Diencephalon (tissue), 1 donor: ENCODE measurements at places on chromosomes 1 and 21. TPM values are rescaled to one million over a fixed set of nuclear protein-coding genes. Genes with fewer than 3 reads are reported as not detected.

The ATP1A4 gene
- total RNA-seq = under 0.01 TPM

The OPRD1 gene
- total RNA-seq = 2.8 TPM

The CFAP107 gene
- total RNA-seq = 3.0 TPM

The PYGO2 gene
- total RNA-seq = 16.6 TPM

The FCGR2B gene
- total RNA-seq = 0.46 TPM

The CFAP74 gene
- total RNA-seq = 1.8 TPM

The TRIM58 gene
- total RNA-seq = 8.3 TPM
